Heart left ventricle (tissue), 16 donors: ENCODE measurements at places on chromosomes 12 and 14. TPM values are rescaled to one million over a fixed set of nuclear protein-coding genes. Genes with fewer than 3 reads are reported as not detected.
A peak's percentile ranks its signal among the peaks of the same experiment; 100 is the strongest.

RTL1 gene
- polyA plus RNA-seq = not detected

TPH2 gene
- polyA plus RNA-seq = not detected

- DNase-seq = no peak
Measured at GRCh38 chr12:77578466-77579220, 252.1 kb upstream of the NAV3 start.

YBX3 gene
- 1,753 TPM for polyA plus RNA-seq

TOMM20L gene
- not detected for polyA plus RNA-seq

HOTAIR gene
- polyA plus RNA-seq = not detected

- DNase-seq = peak; percentile 8
Measured at GRCh38 chr12:52611080-52611468, 7.3 kb downstream of the KRT73 start.

- DNase-seq = no peak
Measured at GRCh38 chr14:65301862-65302539, 110.5 kb upstream of the FUT8 start.

ZDHHC17 gene
- 9.8 TPM for polyA plus RNA-seq

- DNase-seq = no peak
Measured at GRCh38 chr12:124026755-124027745, 54.0 kb downstream of the ZNF664 start.

- peak; percentile 18 for DNase-seq
Measured at GRCh38 chr14:66070542-66071319, 415.4 kb upstream of the CCDC196 start.

CLEC9A gene
- not detected for polyA plus RNA-seq

DNA sequence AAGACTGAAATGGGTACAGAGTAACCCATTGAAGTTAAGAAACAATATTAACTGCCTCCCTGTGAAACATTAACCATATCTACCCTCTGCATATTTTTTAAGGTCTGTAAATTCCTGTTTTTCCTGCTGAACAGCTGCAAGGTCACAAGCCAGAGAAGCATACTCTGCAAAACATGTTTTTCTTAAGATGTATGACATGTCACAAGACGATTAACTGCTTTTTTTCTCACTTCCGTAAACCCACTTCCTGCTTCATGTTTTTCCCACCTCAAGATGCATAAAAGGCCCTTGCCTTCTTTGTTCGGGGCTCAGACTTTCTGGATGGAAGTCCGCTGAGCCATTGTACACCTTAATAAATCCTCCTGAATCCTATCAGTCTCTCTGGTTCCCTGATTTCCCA, 504.7 kb upstream of the MIS18BP1 start:
- no peak for DNase-seq

GRCh38 chr14:91186515-91187066, 57.9 kb downstream of the GPR68 start:
- no peak for DNase-seq

DNA sequence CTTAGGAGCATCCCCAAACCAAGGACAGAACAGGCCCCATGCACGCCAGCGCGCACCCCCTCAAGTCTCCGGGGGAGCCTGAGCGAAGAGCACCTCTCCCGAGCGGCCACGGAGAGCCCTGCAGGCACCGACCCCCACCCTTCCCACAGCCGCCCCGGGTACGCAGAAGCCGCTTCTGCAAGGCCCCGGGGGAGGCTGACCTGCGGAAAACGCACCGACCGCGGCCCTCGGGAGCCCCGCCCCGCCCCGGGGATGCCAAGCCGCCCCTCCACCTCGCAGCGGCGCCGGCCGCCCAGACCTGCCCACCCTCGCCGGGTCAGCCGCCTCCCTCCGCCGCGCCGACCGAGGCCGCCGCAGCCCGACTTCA, 385 bp downstream of the CAPRIN2 start:
- no peak for DNase-seq

DNA sequence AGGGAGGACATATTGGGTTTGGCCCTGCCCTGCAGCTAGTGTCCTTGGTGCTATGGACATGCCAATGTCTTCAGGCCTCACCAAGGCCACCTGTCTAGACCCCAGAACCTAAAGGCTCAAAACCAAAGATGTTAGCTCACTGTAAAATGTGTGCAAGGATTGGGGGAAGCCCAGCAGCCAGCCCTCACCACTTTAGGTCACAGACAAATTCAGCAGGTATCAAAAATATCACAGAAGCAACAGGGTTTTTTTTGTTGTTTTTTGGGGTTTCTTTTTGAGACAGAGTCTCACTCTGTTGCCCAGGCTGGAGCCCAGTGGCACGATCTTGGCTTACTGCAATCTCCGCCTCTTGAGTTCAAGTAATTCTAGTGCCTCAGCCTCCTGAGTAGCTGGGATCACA, 29.0 kb upstream of the NINJ2 start:
- DNase-seq = no peak

AEBP2 gene
- 11.7 TPM for polyA plus RNA-seq

PPM1H gene
- polyA plus RNA-seq = 1.4 TPM

GRCh38 chr12:3097186-3097804, 20.1 kb downstream of the TSPAN9 start:
- DNase-seq = peak; percentile 90

DNA sequence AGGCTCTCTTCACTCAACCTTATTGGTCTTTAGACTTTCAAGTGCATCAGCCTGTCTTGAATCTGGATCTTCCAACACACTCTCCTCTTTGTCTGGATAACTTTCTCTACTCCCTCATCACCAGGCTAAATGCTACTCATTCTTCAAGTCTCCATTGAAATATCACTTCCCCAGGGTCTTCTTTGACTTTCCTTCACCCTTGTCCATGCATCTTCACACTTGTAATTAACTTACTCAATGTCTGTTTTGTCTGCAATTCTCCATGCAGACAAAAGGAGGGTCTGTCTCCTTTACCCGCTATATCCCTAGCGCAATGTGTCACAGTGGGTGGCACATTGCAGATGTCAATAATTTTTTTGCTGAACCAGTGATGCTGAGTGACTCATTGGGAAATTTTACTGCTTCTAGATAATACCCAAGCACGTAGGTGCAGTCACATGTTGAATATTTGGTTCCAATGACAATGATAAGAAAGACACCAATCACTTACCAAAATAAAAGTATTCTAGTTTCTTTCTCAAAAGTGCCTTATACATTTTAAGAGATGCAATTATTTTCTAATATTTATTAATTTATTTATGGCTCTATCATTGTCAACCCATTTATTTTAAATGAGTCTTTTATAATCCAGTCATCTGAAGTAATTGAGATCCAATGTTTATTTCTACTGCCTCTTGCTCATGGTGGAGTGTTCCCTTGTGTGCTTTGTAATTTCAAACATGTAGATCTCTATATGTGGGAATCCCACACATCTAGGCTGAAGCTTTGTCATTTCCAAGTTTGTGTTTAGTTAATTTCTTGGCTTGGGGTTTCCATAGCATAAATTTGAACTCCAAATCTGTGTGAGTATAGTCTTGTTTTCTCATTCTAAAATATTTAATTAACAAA, 21.7 kb upstream of the RFC5 start:
- DNase-seq = no peak

GRCh38 chr12:49503674-49504180, 35.1 kb upstream of the KCNH3 start:
- DNase-seq = no peak

- no peak for DNase-seq
Measured at GRCh38 chr12:26298785-26299621, 103.6 kb downstream of the SSPN start.

GRCh38 chr14:71532344-71532743, 399.9 kb upstream of the RGS6 start:
- DNase-seq = no peak

GRCh38 chr12:130701402-130701744, 14.7 kb downstream of the RIMBP2 start:
- DNase-seq = no peak

DNA sequence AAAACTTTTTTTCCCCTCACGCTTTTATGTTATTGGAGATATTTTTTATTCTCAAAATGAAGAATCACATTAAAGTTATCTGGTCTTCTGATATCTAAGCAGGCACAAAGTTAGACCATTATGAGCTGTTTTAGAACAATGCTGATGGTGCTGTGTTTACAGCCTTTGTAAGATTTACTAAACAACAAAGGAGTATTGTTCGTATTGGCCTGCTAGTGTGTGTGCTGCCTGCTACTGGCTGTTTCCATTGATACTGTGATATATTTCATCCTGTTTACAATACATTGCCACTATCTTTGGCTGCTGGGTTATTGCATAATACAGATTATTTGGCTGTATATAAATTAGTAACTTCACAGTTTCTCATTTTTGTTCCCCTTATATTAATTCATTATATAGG, 220.8 kb downstream of the ITPR2 start:
- DNase-seq = no peak

DNA sequence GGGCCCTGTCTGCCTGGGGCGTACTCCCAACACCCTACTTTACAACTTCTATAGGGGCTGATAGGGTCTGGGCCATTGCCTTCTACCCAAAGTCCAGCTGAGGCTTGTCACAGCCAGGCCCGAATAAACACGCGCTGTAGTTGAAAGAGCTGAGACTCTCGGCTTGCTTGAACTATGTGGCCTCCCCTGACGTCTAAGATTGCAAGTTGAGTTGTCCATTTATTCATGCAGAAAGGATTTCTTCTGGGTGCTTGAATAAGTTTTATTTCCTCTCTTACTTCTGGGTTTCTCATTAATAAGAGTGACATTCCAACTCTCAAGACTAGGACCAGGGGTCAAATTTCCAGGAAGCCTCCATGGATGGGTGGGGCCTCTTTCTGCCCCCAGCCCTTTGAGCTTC, 74.4 kb upstream of the VRK1 start:
- DNase-seq = no peak

KCNMB4 gene
- 1.8 TPM for polyA plus RNA-seq

DNA sequence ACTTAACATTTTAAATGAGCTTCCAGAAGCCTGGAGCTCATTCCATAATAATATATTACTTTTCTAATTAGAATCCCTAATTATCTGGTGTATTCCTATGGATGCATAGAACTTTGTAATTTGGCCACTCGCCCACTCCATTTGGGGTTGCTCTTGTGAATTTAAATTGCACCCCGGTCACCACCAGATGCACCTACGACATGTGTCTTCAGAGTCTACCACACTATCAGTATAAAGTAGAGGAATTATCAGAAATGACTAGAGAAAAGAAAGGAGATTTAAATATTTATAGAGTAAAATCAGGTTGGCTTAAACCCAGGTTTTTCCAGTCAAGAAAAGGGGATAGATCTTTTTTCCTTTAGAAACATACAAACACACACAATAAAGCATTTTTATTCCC, 145.8 kb upstream of the DCN start:
- DNase-seq = no peak

SELPLG gene
- 1.0 TPM for polyA plus RNA-seq

DNA sequence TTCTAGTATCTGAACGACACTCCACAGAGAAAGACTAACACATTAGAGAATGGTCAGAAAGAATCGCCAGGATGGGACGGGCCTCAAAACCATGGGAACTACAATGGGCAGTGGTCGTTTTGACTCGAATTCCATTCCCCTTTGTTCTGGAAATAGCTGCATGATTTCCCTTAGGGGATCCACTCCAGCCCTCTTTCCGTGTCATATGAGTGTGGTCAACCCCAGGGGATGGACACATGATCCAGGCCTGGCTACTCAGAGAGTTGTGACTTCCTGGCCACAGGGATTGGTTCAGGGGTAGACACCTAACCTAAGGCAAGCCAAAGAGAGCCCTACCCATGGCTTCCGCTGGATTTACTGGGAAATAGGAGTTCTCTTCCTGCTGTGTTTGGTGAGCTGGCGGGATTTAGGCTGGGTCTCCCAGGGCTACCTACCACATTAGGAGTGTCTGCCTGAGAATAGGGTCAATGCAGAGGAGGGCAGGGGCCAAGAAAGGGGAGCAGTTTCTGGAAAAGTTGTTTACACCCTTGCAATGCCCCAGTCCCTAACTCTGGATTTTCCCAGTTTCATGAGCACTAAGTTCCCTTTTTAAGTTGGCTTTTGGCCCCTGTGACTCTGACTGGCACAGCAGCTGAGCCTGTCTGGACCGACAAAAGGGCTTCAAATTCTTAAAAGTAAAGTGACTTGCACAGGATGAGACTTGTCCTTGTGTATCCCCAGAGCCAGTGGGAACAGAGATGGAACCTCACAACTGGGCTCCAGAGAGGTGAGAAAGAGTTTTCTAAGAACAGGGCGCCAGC, 28.1 kb upstream of the GPATCH2L start:
- DNase-seq = no peak

GRCh38 chr12:89033062-89033461, 319.2 kb downstream of the DUSP6 start:
- DNase-seq = no peak

ALDH2 gene
- 176 TPM for polyA plus RNA-seq

- DNase-seq = no peak
Measured at GRCh38 chr12:132273992-132274334, 55.4 kb downstream of the GALNT9 start.

DNA sequence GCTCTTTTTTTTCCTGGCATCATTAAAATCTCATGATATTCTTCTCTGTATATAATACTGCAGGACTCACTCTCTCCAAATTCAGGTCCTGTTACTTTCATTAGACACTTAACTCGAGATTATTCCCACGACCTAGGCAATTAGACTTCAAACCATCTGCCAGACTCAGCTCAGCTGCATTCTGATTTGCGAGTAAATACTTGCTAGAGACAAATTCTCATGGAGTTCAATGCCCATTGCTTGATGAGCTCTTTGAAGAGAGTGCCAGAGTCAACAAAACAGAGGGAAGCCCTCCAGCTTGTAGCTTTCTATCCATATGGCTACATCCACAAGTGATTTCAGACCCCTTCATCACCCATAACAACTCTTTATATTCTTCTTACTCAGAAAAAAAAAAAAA, 88.3 kb downstream of the GTF2A1 start:
- DNase-seq = no peak

- DNase-seq = no peak
Measured at GRCh38 chr14:37870170-37870569, 274.7 kb downstream of the TTC6 start.

GRCh38 chr12:116456330-116457082, 102.7 kb upstream of the MAP1LC3B2 start:
- DNase-seq = no peak

DNA sequence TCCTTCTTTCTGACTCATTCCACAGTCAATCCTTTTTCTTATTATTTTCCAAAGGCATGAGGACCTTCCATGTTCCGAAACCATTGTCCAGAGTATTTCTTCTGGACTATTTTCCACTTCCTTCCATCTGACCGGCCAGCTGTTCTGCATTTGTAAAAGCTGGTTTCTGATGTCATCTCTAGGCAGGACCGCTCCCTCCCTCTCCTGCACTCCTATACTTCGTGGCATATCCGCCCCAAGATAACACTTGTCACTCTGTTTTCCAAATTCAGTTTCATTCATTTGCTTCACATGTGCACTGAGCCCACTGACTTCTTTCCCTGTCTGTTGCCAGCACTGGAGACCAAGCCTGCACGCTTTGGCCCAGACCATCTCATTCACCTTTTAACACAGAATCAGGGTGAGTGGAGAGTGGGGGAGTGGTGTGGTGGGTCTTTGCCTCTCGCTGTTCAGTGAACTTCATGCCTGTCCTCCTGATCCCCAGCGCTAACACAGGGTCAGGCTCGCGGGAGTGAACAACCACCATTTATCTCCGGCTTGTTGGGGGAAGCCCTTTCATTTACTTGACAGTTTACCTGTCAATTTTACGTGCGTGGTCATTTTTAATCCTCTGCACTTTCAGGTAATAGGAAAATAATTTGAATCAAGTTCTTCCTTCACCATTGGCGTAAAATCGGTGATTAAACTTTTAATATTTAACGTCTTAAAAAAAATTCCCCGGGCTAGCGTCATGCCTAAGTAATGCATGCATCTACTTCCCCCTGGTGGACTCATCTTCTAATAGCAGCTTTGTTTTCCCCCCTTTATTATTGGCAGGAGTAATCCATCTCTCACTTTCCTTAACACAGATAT, 52.5 kb downstream of the C12orf75 start:
- peak; percentile 21 for DNase-seq

- DNase-seq = peak; percentile 46
Measured at GRCh38 chr14:91934554-91935285, 12.8 kb downstream of the FBLN5 start.
